T1000 (cell line): ENCODE measurements at places on chromosomes 5 and 9.

GRCh38 chr9:19967216-19967887 is 178.5 kb upstream of the SLC24A2 start:
- DNase-seq: no peak

DNA sequence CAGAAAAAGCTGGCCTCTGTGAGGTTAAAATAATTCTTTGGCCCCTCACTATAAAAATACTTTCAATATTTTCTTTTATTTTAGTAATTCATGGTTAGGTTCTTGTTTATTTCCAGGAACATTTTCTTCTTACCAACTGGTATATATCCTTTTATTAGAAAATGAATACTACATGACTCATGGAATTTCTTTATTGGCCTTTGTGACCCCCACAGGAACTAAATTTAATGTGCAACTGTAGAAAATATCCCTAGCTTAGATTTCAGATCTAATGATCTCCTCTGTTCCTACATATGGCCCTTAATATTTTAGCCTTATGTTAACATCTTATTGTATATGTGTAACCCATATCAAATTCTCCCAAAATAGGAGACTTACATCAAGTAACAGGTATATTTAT is 429.9 kb downstream of the NR2F1-AS1 start:
- DNase-seq: no peak

- DNase-seq: no peak
Measured at GRCh38 chr9:97109194-97109811, 70.4 kb upstream of the CTSV start.

- DNase-seq: no peak
Measured at GRCh38 chr5:170306381-170306831, 8.8 kb upstream of the LCP2 start.

GRCh38 chr5:77984587-77984986 is 208.4 kb upstream of the TBCA start:
- no peak for DNase-seq

GRCh38 chr5:71576241-71576640 is 10.9 kb upstream of the MCCC2 start:
- DNase-seq: no peak
